ENCODE measurements at places on chromosomes 6 and 20.

DNA sequence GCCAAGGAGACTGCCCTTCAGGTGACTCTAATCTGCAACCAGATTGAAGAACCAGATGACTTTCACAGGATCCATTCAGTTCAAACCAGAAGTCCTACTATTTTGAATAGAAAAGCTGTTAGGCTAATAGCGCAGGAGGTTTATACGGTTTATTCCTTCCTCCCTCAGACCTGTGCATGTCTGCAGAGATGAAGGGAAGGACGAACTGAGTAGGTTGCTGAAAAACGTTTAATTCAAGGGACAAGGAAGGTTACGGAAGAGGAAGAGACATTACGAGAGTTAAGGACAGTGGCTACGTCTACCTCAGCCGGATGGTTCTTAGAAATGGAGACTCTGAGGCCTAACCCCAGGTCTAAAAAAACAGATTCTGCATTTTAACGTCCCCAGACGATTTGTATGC lies 978 bp downstream of the AURKA start:
- DNase-seq = no peak

- DNase-seq = no peak
Observed at GRCh38 chr20:17683218-17684076, 1.4 kb upstream of the RRBP1 start.

DNA sequence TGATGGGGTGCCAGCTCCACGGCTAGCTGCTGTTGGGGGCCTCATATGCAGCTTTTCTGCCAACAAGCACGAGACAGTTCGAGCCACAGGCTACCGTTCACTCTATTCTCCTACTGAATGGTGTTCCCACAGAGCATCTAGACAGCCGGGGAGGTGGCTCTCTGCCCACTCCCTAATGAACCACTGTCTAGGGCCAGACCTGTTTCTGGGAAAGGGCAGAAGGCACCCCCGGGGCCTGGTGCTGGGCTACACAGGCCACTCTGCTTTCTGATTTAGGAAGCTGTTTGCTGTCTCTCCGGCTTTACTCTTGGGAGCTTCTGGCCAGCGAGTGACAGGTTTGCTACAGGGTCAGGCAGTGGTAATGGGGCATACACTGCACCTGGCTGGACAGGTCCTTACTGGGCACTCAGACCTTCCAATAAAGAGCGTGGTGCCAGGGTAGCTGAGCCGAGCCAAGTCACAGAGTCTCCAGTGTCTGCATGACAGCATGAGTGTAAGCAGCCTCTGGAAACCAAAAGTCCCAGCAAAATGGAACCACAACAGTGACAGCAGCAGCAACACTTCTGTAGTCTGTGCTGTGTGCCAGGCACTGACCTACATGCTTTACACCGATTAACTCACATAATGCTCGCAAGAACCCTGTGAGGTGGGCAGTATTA lies 8.4 kb downstream of the CCDC167 start:
- no peak for DNase-seq

DNA sequence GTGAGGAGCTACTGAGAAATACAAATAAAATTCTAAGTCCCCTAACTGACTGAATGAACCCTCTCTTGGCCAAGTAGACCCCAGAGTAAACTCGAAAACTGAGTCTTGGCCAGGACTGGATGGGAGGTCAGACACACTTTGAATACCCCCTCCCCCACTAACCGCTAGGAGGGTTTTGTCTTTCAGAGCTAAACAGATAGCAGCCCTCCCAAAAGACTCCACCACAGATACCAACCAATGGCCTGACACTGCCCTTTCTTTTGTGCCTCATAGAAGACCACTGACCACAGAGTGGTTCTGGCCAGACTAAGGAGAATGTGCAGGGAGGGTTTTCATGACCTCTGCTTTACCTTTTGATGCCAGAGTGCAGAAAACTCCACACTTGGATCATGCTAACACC lies 42.1 kb downstream of the SPACA1 start:
- no peak for DNase-seq

- no peak for DNase-seq
Observed at GRCh38 chr20:16930656-16931055, 182.5 kb downstream of the OTOR start.

DNA sequence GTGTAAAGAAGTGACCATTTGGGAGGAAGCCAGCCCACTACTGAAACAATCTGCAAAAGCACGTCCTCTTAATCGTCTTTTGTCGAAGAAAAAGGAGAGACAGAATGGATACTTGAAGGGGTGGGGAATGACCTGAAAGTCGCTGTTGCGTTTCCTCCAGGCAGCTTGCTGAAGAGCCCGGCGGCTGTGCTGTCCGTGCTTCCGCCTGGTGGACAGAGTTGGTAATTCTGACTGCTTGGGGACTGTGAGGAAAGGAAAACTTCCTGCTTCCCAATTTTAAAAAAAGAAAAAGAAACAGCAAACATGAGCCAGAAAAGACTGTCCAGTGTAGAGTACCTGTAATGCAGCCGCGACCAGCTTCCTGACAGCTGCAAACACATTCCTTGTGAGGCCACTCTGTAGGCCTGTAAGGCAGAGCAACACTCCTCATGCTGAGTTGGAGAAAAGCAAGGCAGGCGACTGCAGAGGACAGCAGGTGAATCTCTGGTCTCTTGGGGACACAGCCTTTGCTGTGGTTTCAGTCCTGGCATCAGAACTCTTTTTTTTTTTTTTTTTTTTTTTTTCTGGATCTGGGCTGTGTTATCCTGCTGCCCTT lies 251.1 kb upstream of the TBX18 start:
- peak; percentile 83 for DNase-seq
